ENCODE measurements at places on chromosomes 6 and 20. TPM values are rescaled to one million over a fixed set of nuclear protein-coding genes. Genes with fewer than 3 reads are reported as not detected.

GRCh38 chr20:59737073-59737666 lies 132.8 kb downstream of the PHACTR3 start:
- DNase-seq = no peak

- DNase-seq = no peak
These were observed 24.0 kb downstream of the PCK1 start for GRCh38 chr20:57584768-57585461.

GRCh38 chr20:4916971-4917881 lies 84.1 kb downstream of the SLC23A2 start:
- no peak for DNase-seq

The NOX3 gene
- total RNA-seq = not detected

The HLA-F gene
- 1.4 TPM for total RNA-seq

All from occipital lobe (tissue), 3 donors.